ENCODE measurements at places on chromosomes 2 and 18.
A peak's percentile ranks its signal among the peaks of the same experiment; 100 is the strongest.

DNA sequence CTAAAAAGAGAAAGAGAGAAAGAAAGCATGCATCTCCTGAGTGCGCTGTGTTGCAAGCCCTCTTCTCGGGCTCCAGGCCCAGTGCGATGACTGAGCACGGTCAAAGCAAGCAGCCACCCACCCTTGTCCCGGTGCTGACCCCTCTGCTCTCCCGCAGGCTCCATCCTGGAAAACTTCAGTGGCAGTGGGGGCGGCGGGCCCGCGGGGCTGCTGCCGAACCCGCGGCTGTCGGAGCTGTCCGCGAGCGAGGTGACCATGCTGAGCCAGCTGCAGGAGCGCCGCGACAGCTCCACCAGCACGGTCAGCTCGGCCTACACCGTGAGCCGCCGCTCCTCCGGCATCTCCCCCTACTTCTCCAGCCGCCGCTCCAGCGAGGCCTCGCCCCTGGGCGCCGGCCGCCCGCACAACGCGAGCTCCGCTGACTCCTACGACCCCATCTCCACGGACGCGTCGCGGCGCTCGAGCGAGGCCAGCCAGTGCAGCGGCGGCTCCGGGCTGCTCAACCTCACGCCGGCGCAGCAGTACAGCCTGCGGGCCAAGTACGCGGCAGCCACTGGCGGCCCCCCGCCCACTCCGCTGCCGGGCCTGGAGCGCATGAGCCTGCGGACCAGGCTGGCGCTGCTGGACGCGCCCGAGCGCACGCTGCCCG is 252.5 kb downstream of the GLI2 start:
- DNase-seq, result no peak

DNA sequence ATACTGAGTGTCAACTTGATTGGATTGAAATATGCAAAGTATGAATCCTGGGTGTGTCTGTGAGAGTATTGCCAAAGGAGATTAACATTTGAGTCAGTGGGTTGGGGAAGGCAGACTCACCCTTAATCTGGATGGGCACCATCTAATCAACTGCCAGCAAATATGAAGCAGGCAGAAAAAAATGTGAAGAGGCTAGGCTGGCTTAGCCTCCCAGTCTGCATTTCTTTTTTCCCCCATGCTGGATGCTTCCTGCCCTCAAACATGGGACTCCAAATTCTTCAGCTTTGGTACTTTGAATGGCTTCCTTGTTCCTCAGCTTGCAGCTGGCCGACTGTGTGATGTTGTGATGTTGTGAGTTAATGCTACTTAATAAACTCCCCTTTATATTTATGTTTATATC is 577.4 kb downstream of the CPS1 start:
- DNase-seq, result peak; percentile 22

DNA sequence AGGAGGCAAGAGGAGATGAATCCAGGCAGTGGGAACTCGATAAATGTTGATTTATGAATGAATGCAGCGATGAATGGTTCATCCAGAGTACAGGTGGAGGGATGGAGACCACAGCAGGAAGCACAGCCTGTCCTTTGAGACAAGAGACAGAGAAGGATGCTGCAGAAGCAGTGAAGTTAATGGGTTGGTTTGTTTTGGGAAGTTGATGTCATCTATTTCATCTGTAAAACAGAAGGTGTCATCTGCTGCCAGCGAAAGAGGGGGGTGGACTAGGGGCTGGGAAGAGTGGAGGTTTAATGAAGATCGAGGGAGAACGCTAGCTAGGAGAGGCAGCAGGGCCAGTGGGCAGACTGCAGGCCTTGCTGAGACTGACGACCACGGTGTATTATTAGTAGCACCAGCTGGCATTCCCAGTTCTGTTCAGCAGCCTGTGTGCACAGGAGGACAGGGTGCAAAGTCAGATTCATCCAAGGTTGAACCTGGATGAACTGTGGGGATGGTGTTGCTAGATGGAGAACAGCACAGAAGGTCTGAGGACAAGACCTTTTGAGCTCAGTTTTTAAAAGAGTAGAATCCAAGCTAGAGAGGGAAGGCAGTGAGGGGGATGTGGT is 120.3 kb upstream of the CAPN13 start:
- no peak for DNase-seq

GRCh38 chr2:141260911-141261310 is 869.9 kb downstream of the LRP1B start:
- DNase-seq, result no peak

- peak; percentile 81 for DNase-seq
Measured at GRCh38 chr18:7577706-7578105, 10.6 kb downstream of the PTPRM start.

DNA sequence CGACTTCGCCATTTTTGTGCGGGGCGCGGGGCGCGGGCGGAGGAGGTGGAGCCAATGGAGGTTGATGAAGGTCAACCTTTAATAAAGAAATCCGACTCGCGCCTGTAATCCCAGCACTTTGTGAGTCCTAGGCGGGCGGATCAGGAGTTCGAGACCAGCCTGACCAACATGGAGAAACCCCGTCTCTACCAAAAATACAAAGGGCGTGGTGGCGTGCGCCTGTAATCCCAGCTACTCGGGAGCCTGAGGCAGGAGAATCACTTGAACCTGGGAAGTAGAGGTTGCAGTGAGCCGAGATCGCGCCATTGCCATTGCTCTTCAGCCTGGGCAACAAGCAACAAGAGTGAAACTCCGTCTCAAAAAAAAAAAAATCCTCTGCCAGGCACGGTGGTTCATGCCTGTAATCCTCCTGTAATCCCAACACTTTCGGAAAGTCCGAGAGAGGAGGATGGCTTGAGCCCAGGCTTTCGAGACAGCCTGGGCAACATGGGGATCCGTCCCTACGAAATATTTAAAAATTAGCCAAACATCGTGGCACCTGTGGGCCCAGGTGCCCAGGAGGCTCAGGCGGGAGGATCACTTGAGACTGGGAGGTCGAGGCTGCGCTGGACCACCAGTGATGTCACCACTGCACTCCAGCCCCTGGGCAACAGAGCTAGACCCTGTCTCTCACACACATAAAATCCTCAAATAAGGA is 493 bp upstream of the PREB start:
- DNase-seq, result no peak

DNA sequence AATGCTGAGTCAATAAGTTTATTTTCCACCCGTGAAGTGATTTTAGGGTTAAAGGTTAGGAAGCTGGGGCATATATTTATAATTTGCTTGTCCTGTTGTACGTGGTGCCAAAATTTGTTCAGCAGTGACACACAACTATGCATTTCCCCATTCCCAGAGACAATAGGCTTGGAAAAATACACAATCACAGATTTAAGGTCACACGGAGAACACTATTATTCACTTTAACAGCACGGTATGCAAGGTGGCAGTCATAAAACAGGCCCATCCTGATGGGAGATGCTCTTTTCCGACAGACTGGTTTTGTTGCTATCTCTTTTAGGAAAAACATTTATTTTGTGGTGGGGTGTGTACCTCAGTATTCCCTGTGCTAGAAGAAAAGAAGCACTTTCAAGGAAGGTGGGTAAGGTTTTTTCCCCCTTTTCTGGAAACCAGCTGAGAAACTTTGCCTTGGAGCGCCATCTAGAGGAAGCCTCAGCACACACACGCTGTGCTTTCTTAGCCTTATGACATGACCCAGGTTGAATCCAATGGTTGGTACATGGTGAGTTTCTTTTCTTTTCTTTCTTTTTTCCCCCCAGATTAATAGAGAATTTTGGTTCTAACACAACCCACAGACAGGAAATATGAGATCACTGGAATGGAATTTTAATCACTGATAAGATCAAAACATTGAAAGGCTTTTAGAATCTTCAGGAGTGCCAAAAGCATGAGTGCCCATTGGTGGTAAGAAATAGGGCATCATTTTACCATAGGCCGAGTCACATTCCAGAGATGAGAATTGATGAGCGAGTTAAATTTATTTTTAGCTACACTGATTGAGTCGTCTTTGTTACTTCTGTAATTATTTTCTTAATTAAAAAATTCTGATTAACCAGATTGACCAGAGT is 332.1 kb downstream of the AGPS start:
- peak; percentile 65 for DNase-seq

DNA sequence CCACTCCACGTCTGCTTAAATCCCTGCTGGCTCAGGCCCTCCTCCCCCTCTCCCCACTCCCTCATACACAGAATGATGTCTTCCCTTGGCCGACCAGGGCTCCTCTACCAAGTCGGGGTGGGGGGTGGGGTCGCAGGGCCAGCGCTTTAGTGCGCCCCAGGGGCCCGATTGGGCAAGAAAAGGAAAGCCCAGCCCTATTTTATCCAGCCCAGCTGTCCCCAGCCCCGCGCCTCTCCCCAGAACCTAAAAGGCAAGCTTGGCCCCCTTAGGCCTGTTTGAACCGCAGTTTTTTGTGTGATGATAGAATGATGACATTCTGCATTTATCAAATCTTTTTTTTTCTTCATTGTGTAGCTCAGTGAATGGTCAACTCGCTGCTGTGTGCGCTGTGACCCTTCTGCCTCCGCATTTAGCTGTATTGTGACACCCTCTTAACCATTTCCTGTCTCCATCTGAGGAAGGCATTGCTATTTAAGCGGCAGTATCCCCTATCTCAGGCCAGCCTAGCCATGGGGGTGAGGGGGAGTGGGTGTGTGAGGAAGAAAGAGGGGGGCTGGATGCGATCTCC is 231.4 kb downstream of the HAUS1 start:
- no peak for DNase-seq

GRCh38 chr2:47269316-47270232 is 114.5 kb upstream of the STPG4 start:
- peak; percentile 99 for DNase-seq

DNA sequence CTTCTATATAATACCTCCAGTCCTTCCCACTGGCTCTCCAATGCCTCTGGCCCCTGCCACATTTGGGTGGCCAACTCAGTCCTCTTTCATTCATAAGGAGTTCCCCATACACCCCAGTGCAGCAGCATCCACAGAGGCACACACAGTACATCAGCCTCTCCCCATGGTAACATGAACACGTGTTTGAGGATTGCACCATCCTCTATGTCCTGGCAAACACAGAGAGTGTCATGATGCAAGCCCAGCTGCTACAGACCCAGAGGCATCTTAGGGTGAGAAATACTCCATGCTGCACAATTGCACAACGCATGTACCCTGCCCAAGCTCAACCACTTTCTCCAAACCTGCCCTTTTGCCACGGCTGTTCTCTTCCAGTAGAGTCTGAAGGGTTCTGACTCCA is 11.5 kb downstream of the IGFBP5 start:
- peak; percentile 97 for DNase-seq

DNA sequence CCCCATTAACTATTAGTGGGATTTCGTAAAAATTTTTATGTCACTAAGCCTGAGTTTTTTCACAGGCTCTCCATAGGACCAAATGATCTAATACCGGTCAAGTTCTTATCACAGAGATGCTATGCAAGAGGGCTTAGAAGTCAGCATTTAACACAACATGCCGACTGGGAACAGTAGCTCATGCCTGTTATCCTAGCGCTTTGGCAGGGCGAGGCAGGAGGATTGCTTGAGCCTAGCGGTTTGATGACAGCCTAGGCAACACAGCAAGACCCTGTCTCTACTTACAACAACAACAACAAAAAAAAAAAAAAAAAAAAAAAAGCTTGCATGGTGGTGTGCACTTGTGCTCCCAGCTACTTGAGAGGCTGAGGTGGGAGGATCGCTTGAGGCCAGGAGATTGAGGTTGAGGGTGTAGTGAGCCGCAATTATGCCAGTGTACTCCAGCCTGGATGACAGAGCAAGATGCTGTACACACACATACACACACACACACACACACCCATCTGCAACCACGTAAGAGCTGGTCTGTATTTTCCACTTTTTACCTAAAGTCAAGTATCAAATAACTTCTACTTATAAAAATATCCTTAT is 67.6 kb upstream of the FAM124B start:
- DNase-seq, result peak; percentile 7

DNA sequence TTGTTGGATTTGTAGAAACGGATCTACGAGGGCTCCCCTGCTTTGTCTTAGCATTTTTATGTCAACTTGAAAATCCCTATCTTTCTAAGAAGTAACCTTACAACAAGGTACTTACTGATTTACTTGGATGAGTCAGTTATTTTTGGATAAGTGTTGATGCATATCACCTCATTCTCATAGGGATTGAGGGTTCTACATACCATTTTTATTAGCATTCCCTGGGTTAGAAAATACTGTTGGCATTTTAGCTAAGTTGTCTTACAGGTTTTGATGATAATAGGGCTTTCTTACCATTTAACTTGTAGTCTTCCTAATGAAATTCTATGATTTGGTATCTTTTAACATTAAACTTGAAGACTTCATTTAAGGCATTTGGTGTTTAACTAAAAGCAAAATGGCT is 125.2 kb downstream of the UBE2E3 start:
- no peak for DNase-seq

DNA sequence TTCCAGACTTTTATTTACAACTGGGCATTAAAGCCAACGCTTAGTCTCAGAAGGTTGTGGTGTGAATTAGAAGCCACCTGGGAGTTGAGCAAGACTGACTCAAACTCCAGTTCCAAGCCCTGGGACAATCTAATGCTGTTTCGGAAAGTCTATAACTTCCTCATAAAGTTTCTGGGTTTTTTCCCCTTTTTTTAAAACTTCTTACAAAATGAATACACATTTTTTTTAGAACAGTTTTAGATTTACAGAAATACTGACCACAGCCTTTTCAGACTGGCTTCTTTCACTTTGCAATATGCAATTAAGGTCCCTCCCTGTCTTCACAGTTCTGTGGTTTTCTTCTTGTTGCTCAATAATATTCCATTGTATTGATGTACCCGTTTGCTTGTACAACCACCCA is 115.9 kb upstream of the TWIST2 start:
- peak; percentile 21 for DNase-seq

GRCh38 chr2:227570615-227571014 is 28.1 kb upstream of the SCYGR2 start:
- no peak for DNase-seq

DNA sequence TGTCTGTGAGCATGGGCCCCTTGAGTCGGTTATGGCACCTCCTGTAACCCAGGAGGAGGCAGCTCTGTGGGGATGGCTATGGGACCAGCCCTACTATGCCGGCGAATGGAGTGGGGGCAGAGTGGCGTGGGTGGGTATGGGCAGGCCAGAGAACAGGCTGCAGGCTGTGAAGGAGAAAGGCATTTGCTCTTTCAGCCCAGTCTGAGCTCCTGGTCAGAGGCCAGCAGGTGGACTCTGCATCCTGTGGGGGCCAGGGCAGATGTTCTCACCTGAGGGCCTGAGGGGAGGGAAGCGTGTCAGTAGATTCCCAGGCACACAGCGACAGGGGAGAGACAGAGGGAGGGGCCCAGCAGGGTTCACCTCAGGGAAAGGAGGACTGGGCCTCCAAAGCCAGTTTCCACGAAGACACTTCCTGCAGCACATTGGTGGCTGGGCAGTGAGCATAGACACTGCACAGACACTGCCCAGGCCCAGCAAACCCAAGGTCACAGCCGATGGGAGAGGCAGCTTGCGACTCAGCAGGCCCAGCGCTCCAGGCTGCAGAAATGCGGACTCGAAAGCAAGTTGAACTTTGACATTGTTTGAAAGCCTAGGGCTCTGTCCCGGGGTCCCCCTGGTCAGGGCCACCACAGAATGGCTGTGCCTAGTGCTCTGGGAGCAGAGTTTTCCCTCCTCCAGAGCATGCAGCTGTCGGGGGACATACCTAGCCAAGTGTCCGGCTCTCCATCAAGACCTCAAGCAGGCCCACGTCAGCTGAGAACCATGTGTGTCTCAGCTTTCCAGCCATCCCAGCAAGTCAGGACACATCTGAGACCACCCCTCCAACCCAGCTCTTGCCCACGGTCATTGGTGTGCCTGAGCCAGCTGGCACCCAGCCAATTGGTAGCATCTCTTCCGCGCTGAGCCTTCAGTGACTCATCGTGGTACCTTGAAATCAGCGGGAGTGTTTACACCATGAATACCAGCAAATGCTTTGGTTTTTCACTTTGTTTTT is 53.8 kb downstream of the TGOLN2 start:
- DNase-seq, result peak; percentile 66

- peak; percentile 73 for DNase-seq
Measured at GRCh38 chr2:235669269-235669831, 175.5 kb downstream of the AGAP1 start.

- DNase-seq, result no peak
Measured at GRCh38 chr2:122145856-122146255, 390.4 kb downstream of the TSN start.

All from cardiac fibroblast (primary cell).